ENCODE measurements at places on chromosomes 1 and 21. TPM values are rescaled to one million over a fixed set of nuclear protein-coding genes. Genes with fewer than 3 reads are reported as not detected.

Gene NENF
- total RNA-seq = 43.9 TPM

Gene CD1E
- total RNA-seq = not detected

Gene NFASC
- 0.21 TPM for total RNA-seq

Gene HIVEP3
- 27.6 TPM for total RNA-seq

Gene ASTN1
- total RNA-seq = not detected

Gene ANGPTL3
- not detected for total RNA-seq

Gene INSRR
- 0.66 TPM for total RNA-seq

Gene BSND
- 0.05 TPM for total RNA-seq

Gene ADAMTS1
- 0.05 TPM for total RNA-seq

Gene FAM151A
- total RNA-seq = not detected

DNA sequence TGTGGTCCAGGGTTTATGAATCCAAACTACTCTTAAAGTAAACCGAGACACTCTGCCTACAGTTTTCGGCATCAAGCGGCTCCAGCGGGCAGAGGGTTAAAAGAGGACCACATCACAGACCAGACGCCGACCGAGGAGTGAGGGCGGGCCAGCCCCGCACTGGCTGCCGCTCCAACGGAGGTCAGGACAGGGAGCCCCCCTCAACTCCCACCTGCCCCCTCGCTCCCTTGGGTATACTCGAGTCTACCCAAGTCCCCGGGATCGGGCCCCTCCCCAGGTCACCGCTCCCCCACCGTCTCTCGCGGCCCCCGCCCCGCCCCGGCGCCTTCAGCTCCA is 312 bp downstream of the ARNT start:
- ATAC-seq = peak; percentile 48

GRCh38 chr1:89771991-89772560 is 48.8 kb upstream of the LRRC8D start:
- no peak for ATAC-seq

DNA sequence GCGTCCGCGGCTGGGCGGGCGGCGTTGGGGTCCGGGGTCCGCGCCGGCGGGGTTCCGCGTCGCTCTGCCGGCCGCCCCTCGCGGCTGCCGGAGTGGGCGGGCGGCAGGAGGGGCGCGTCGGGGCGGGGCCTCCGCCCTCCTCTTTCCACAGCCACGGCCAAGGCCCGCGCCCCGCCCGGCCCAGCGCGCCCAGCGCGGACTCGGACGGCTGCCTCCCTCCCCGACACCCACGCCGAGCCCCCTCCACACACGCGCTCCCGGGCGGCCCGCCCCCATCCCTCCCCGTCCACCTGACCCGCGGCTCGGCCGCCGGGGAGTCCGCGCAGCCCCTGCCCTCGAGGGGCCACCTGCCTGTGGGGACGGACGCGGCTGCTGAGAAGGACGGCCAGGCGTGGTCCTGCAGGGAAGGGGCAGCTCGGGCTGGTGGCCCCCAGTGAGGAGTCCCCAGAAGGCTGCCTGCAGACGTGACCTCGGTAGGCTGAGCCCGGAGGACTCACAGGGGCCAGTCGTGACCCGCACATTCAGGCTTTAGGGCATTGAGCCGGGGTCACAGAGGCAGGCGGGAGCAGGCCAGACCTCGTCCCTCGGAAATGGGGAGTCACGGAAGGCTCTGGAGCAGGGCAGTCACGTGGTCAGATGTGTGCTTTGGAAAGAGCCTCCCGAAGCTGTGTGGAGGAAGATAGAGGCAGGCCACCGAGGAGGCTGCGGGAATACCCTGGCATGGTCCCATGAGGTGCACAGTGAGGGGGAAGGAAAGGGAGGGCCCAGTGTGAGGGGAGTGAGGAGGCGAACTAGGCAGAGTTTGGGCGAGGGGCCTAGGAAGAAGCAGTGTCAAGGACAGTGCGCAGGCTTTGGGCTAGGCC is at the start of gene COL8A2:
COL8A2 (minus strand) TSS at position 94 of the 863 bp plus-strand sequence. CDS start 24,980 bp downstream, outside the sequence.
- no peak for ATAC-seq

DNA sequence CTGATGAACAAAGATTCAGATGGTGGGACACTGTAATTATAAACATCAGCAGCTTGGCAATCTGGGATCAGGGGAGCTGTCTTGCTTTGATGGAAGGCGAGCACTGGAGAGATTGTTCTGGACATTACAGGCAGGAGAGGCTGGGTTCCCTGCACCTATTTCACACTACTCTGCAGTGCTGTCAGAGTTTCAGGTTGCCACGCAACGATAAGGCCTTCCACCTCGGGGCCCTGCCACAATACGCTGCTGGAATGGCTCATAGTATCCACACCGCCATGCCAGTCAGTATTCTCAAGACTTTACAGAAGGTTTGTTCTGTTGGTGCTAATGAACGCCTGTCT is 96.8 kb downstream of the GLIS1 start:
- ATAC-seq = no peak

DNA sequence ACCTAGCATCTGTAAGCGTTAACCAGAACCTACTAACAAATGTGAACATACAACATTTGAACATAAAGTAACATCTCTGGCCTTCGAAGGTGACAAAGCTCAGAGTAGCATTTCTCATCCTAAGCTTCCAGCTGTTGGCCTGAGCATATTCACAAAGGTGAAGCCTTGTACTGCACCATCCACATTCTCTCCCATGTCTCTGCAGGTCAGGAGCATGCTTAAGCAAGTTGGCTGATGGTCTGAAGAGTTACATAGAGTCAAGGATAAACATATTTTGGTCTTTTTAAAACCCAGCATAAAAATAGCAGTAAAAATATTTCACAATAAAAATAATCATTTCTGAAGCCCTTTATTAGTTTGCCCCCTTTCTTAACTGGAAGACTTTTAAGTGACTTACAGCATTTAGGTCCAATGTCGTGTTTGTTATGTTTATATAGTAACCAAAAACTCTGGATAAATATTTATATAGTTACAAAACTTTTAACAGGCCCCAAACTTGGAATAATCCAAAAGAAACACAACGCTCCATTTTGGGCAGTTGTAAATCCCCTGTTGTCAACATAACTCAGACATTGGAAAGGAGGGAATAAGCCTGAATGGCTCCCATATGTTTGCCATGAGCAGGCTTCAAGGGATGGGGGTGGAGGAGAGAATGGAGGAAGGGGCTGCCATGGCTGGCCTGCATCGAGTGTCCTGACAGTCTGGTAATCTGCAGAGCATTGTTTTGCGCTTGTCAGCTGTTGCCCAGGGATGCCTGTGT is 42.8 kb upstream of the ENAH start:
- no peak for ATAC-seq

DNA sequence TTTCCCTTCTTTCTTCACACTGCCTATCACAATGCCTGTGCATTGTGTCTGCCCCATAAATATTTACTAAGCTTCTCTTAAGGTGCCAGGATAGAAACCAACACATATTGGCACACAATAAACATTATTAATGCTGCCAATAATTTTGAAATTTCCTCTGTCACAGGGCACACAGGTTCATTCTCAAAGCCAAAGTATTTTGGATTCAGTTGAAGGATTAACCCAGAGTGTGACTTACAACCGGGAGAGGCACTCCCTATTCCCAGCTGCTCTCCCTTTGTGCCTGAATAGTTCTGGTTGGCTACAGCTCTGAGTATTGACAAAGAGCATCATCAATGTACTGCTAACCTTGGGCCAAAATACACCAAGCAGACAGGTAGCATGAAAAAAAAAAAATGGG is 46.6 kb upstream of the ATP1A1 start:
- ATAC-seq = no peak

DNA sequence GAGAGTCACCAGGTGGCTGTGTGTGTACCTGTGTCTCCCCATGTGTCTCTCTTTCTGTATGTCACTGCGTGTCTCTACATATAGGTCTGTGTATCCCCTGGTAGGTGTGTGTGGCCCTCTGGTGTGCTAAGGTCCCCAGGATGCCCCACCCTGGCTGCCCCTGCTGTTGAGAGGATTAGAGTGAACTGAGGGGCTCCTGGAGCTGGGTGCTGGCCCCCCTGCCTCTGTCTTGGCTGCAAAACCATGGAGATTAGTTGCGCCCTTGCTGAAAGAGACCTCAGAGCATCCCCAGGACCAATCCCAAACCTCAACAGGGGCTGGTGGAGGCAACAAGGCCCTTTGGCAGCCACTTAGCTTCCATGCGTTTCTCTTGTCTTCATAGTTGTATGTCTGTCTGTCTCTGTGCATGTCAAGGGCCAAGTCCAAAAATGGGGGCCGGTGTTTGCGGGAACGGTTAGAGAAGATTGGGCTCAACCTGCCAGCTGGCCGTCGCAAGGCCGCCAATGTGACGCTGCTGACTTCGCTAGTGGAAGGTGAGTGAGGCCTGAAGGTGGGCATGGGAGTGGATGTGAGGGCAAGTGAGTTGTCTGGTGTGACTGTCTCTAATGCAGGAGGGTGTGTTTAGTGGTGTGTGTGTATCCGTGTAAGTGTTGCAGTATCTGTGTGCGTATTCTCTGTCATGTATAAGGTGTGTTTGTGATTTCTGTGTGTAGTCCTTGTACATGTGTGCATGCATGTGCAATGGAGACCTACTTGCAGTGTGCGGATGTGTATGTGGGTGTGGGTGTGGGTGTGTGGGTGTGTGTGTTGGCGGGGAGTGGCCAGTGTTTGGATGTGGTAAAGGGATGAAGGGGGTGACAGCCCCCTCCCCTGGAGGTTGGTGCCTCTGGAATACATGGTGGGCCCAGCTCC is 16.7 kb downstream of the TFAP2E start:
- ATAC-seq = no peak

- ATAC-seq = no peak
These were observed 170.0 kb upstream of the L1TD1 start for GRCh38 chr1:62024690-62025089.

DNA sequence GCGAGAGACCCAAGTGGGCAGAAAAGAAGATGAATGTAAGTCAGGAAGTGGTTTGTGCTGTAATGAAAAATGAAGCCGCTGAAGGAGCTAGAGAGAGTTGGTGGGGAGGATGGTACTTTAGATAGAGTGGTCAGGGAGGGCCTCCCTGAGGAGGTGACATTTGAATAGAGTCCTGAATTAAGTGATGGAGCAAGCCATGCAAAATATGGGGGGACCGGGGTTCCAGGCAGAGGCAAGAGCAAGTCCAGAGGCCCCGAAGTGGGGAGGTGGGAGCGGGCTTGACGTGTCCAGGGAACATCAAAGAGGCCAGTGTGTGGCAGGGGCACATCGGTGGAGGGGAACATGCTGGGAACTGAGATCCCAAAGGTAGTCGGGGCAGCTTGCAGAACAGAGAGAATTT is 43.1 kb downstream of the OPRD1 start:
- no peak for ATAC-seq

DNA sequence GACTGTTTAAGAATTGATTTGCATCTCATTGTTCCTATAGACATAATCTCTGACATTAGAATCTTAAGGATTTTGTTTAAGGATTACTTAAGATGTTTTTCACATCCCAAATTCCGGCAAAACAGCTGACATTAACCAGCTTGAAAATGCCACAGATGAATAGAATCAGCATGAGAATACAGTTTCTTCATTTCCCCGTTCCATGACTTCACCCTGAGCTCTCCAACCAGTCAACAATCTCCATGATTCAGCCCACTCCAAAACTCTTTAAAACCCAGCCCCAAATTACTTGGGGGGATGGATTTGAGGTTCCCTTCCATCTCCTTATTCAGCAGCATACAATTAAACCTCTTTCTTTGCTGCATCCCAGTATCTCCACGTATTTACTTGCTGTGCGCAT is 201.0 kb downstream of the LYPLAL1 start:
- no peak for ATAC-seq

DNA sequence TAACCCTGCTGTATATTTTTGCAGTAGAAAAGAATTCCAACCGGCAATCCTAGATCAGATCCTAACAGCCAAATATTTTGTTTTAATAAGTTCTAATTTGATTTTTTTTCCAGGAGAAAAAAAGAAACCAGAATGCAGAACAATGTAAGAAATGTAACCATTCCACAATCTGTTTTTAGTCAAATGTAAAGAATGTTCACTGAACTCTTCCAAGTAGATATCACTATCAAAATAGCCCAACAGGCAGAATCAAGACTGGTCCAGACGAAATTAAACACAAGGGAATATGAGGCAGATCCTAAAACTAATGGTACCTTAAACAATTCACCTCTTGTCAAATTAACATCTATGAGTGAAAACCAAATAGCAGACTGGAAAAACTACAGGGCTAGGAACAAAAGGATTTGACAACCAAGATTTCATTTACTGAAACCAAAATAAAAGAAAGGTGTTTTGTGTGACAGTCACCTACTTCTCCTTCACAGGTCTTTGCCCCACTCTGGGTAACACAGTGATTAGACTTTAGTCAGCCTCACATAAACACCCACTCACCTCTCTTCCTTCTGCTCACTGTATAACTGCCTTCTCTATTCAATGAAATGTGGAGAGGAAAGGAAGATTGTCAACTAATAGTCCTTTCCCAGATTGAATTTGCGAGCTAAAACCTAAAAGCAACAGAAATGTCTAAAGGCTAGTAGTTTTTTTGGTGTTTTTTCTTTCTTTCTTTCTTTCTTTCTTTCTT is 137.9 kb downstream of the FAF1 start:
- peak; percentile 32 for ATAC-seq

DNA sequence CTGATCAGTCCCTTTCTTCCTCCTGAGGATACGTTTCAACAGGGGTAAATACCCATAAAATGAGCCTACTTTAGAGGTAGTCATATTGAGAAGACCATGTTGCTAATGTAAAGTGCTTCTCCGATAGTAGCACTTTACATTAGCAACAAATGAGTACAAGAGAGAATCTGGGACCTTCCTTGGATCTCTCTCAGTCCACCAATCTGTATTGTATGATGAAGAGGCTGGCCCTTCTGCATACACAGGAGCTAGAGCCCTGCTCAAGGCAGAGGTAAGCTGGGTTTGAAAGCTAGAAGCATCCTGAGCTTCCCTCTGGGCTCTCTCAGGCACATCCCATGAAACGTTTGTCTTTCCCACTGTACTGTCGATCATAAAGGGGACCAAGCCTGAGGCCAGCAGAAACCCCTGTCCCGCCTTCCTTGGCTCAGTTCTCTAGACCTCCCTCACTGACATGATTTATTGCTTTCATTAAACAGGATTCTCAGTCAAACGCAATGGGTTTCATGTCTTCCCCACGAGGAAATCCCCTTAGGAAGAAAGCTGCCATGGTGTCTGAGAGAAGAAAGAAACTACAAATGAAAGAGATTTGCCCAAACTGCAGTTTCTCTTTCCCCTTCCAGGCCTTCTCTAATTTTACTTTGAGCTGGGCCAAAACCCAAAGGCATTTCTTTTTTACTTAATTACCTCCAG is 62.8 kb upstream of the BCAR3 start:
- ATAC-seq = peak; percentile 56

DNA sequence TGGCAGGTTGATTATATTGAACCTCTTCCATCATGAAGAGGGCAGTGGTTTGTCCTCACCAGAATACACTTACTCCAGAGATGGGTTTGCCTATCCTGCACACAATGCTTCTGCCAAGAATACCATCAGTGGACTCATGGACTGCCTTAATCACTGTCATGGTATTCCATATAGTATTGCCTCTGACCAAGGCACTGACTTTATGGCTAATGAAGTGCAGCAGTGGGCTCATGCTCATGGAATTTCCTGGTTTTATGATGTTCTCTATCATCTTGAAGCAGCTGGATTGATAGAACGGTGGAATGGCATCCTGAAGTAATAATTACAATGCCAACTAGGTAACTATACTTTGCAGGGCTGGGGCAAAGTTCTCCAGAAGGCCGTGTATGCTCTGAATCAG is 16.6 kb upstream of the GBP6 start:
- no peak for ATAC-seq
